ENCODE measurements at places on chromosomes 5 and 9.

DNA sequence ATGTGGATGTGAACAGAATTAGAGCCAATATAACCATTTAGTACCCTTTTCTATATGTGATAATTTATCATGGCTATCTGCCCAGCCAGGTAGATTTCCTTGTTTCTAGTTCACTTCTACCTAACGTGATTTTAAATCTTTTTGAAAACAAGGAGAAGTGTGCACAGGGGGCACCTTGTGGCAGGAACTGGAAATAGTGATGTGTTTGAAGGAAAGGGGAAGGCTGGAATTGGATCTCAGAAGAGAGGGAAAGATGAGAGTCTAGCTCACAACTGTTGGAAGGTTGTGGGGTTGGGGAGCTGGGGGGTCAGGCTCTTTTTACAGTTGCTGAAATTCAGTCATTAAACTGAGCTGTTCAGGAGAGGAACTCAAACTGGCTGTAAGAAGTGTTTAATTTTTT lies 219.5 kb downstream of the KCTD16 start:
- no peak overlapping the region for H3K27ac ChIP-seq
- H3K36me3 ChIP-seq = no peaks in the 10 kb centered on the region
- H3K27me3 ChIP-seq = no peaks in the 10 kb centered on the region
- peaks cover 6% of the 10 kb centered on the region for H3K4me1 ChIP-seq
- no peak for DNase-seq

DNA sequence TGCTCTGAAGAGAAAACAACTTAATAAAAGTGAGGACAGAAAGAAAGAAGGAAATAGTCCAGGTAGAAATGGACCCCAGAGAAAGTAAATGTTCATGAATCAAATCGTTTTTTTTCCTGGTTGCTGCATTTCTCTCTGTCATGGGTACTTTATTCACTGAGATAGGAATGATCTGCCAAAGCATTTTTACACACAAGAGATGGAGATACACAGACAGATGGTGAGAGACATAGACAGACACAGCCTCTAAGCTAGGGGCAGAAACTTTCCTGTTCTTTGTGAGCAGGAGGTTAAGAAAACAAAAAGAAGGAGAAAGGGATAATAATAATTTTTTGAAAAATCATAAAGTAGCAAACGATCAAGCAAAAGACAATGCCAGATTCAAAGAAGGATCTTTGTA lies 73.7 kb downstream of the ASTN2 start:
- DNase-seq = no peak
- H3K4me3 ChIP-seq = no peak overlapping the region
- no peak overlapping the region for H3K27ac ChIP-seq
- H3K36me3 ChIP-seq = no peaks in the 10 kb centered on the region
- H3K27me3 ChIP-seq = peaks cover 5% of the 10 kb centered on the region
- H3K4me1 ChIP-seq = peaks cover 10% of the 10 kb centered on the region

- H3K4me1 ChIP-seq = no peaks in the 10 kb centered on the region
- no peak overlapping the region for H3K4me3 ChIP-seq
- no peaks in the 10 kb centered on the region for H3K36me3 ChIP-seq
- DNase-seq = no peak
- H3K27ac ChIP-seq = no peak overlapping the region
Observed at GRCh38 chr5:136332223-136333015, 32.9 kb downstream of the TRPC7 start.

DNA sequence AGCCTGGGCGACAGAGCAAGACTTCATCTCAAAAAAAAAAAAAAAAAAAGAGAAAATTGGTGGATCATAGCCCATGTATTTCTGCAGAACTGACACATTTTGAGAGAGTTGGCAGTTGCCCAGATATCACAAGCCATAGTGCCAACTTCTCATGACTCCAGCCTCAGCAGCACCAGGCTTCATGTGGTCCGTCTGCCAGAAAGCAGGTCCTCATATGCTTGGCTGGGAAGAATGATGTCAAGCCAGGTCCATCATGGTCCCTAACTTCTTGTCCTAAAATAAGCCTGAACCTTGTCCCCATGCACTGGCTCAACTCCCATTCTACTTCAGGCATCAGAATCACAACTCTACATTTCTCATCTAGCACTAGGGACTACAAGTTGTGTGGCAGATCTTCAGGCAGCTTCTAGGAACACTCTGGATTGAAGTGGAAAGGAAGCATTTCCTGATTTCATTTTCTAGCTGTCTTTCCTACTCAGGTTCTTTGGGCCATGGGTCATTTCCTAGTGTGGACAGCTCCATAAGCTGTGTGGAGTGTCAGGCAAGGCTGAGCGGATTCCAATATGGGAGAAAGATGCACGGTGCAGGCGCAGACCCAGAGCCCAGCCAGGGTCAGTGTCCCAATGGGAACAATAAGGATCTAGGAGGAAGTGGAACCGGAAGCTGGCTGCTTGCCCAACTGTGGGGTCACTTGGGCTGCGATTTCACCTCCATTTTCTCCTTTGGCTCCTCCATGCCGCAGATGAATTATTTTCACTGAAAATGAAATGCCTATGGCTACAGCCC lies 90.1 kb downstream of the LMNB1 start:
- no peak overlapping the region for H3K27ac ChIP-seq
- no peak overlapping the region for H3K4me3 ChIP-seq
- DNase-seq = no peak

GRCh38 chr5:97131139-97131710 lies 11.2 kb downstream of the LIX1 start:
- H3K27ac ChIP-seq = peak overlapping the region; percentile 74
- H3K27me3 ChIP-seq = no peaks in the 10 kb centered on the region
- no peak overlapping the region for H3K4me3 ChIP-seq

DNA sequence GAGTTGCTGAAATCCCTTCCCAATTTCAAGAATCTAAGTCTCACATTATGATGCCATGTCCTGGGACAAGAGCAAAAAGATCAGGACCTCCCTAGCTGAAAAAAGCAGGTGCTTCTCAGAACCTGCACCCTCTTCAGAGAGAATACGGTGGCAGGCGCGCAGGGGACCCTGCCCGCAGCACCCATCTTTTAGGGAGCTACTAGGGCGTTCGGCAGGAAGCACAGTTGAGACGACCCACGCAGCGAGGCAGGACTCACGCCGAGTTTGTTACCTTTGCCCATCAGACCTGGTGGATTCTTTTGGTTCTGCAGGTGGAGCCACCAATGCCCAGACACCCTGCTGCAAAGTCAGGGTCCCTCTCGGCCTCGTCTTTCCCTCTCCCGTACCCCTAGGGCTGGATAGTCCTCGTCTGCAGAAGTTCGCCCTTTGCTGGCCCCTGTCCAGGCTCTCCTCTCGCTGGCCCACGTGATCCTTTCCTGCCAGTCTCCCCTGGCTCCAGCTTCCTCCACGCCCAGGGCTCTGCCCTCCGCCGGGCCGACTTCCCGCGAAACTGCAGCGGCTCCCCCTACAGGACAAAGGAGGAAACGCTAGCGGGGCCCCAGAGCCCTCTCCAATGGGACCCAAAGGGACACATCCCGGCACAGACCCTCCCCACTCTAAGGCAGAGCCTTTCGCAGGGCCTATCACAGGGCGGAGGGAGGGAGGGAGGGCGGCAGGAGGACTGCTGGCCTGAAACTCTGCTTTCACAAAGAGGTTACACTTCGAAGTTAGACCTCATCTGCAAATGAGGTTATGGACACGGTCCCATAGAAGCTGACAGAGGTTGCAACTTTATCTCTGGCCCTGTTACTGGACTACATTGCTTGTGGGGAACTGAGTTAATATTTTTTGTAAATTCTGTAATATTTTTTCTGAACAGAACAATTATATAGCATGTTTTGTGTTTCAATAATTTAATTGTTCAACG lies 28.8 kb downstream of the TMEM174 start:
- peaks cover 49% of the 10 kb centered on the region for H3K27me3 ChIP-seq
- H3K4me3 ChIP-seq = peak overlapping the region; percentile 26
- H3K27ac ChIP-seq = no peak overlapping the region
- DNase-seq = peak; percentile 54
- H3K36me3 ChIP-seq = no peaks in the 10 kb centered on the region

GRCh38 chr5:102794047-102794446 lies 38.9 kb downstream of the PAM start:
- H3K4me1 ChIP-seq = peaks cover 32% of the 10 kb centered on the region
- no peak for DNase-seq
- no peak overlapping the region for H3K4me3 ChIP-seq
- H3K36me3 ChIP-seq = no peaks in the 10 kb centered on the region
- H3K27me3 ChIP-seq = no peaks in the 10 kb centered on the region

DNA sequence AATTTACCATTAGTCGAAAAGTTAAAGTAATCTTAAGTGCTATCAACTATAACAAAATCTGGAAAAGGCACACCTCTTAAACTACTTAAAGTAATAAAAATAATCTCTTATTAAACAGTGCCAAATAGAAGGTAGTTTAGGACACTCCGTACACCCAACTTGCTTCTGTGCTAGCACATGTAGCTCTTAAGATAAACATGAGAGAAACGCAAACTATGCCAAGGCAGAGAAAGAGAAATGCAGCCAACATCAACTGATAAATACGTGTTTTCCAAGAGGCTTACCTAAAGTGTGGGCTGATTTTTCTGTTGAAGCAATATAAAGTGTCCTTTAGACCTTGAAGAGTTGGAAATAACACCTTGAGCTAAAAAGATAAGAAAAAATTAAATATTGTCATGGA lies 480.6 kb upstream of the DAB2 start:
- no peaks in the 10 kb centered on the region for H3K4me1 ChIP-seq
- DNase-seq = no peak
- no peak overlapping the region for H3K4me3 ChIP-seq
- H3K27me3 ChIP-seq = no peaks in the 10 kb centered on the region
- H3K27ac ChIP-seq = no peak overlapping the region

DNA sequence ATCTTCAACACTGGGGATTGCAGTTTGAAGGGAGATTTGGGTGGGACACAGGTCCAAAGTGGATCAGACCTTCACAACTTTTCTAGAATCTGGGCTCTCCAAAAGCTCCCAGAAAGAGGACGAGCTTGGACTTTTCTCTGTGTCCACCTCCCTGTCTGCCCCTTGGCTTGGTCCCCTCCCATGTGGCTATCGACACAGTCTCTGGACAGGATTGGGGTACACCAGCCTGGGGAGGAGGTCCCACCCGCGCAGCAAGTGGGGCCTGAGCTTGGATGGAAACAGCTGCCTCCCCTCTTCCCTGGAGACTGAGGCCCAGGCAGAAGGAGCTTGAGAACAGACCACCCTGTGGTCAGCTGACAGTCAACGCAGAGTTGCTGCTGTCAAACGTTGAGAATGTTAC lies 84.6 kb upstream of the FCN1 start:
- H3K27me3 ChIP-seq = no peaks in the 10 kb centered on the region
- H3K36me3 ChIP-seq = no peaks in the 10 kb centered on the region
- no peak overlapping the region for H3K27ac ChIP-seq
- no peak for DNase-seq
- H3K4me1 ChIP-seq = no peaks in the 10 kb centered on the region

DNA sequence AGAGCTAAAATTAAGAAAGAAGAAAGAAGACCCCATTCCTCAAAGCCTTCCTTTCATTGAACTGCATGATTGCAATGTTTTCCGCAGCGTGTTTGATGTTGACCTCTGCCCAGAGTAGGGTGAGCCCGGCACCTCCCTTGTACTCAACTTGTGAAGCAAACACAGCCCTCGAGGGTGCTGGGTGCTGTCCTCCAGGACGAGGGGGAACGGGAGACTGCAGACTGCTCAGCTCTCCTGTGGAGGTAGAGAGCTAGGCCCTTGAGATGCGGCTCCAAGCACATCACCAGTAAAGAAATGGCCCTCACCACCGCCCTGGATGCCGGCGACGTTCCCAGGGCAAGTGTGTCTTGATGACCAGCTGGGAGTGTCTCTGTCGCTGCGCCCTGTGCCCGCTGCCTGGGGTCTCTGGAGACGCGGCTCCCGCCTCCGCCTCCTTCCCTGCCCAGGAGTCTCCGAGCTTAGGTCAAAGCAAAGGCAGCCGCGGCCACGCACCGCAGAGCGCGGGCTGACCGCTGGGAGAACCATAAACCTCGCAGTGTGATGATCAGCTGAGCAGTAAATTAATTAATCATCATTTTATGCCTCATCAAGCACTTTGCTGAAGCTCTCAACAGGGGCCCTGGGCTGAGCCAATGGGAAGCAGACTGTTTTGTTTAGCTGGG lies 108.7 kb downstream of the IRX2 start:
- no peak for DNase-seq
- H3K36me3 ChIP-seq = no peaks in the 10 kb centered on the region
- H3K27ac ChIP-seq = no peak overlapping the region
- no peak overlapping the region for H3K4me3 ChIP-seq

GRCh38 chr9:129567842-129568559 lies 52.9 kb downstream of the C9orf50 start:
- no peaks in the 10 kb centered on the region for H3K27me3 ChIP-seq
- peak overlapping the region; percentile 76 for H3K4me3 ChIP-seq
- H3K36me3 ChIP-seq = no peaks in the 10 kb centered on the region
- H3K27ac ChIP-seq = peak overlapping the region; percentile 96
- peaks cover 46% of the 10 kb centered on the region for H3K4me1 ChIP-seq

GRCh38 chr9:78677326-78677725 lies 380.4 kb downstream of the PSAT1 start:
- no peak overlapping the region for H3K27ac ChIP-seq
- H3K4me3 ChIP-seq = no peak overlapping the region
- peaks cover 15% of the 10 kb centered on the region for H3K27me3 ChIP-seq
- no peak for DNase-seq
- H3K36me3 ChIP-seq = no peaks in the 10 kb centered on the region

DNA sequence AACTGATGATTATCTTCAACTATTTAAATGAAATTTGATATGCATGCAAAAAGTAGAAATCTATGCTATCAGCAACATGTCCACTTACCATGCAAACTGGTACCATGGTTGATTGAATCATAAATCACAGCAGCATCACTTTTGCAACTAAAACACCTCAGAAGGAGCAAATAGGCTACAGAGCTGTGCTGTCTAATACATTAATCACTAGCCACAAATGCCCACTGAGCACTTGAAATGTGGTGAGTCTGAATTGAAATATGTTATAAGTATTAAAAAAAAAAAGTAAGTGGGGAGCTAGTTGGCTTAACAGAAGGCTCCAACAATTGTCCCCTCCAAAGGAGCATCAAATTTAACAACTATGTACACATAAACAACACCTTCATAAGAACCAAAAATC lies 112.5 kb downstream of the FAM114A2 start:
- no peak overlapping the region for H3K27ac ChIP-seq
- DNase-seq = no peak
- no peaks in the 10 kb centered on the region for H3K36me3 ChIP-seq
- H3K4me3 ChIP-seq = no peak overlapping the region
- no peaks in the 10 kb centered on the region for H3K4me1 ChIP-seq
- H3K27me3 ChIP-seq = peaks cover 15% of the 10 kb centered on the region

GRCh38 chr9:134053941-134054761 lies 13.7 kb downstream of the BRD3 start:
- no peak overlapping the region for H3K4me3 ChIP-seq
- no peak for DNase-seq
- no peak overlapping the region for H3K27ac ChIP-seq
- peaks cover 7% of the 10 kb centered on the region for H3K36me3 ChIP-seq

DNA sequence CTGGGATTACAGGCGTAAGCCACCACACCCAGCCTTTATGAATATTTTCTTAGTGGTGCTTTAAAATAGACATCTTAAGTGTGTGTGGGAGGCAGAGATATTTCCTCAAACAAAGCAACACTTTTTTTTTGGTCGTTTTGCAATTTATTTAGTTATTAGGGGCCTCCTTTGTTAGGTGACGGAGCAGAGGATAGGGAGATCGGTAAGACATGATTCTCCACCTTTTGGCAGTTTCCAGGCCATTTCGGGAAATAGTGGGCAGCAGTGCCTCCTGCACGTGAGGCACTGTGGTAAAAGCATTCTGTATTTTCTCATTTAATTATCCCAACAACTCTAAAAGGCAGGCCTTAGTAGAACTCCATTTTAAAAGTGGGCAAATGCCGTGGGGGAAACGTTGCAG lies 1.9 kb downstream of the OCLN start:
- peak overlapping the region; percentile 69 for H3K4me3 ChIP-seq
- H3K36me3 ChIP-seq = no peaks in the 10 kb centered on the region
- DNase-seq = no peak
- H3K4me1 ChIP-seq = peaks cover 15% of the 10 kb centered on the region
- peaks cover 58% of the 10 kb centered on the region for H3K27me3 ChIP-seq

- no peaks in the 10 kb centered on the region for H3K36me3 ChIP-seq
- no peak overlapping the region for H3K27ac ChIP-seq
- peak; percentile 54 for DNase-seq
Observed at GRCh38 chr9:114112778-114113584, 13.9 kb upstream of the KIF12 start.
